ENCODE measurements at places on chromosomes 5 and 9.

DNA sequence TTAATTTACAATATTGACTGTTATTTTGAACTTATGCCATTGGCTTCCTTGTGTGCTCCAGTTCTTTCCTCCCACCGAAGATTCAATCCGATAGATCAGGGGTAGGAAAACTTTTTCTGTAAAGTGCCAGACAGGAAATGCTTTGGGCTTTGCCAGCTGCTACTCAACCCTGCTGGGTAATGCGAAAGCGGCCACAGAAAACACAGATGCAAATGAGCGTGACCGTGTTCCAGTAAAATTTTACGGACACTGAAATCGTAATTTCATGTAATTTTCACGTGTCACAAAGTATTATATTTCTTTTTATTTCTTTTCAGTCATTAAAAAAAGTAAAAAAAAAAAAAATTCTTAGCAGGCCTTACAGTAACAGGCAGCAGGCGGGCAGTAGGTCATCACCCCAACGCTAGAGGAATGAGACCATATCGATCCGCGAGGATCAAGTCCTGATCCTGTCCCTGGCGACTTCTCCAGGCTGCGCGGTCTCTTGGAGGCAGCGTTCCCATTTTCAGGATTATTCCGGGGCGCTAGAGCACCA is 599 bp downstream of the NMRK1 start:
- peak; percentile 6 for DNase-seq

DNA sequence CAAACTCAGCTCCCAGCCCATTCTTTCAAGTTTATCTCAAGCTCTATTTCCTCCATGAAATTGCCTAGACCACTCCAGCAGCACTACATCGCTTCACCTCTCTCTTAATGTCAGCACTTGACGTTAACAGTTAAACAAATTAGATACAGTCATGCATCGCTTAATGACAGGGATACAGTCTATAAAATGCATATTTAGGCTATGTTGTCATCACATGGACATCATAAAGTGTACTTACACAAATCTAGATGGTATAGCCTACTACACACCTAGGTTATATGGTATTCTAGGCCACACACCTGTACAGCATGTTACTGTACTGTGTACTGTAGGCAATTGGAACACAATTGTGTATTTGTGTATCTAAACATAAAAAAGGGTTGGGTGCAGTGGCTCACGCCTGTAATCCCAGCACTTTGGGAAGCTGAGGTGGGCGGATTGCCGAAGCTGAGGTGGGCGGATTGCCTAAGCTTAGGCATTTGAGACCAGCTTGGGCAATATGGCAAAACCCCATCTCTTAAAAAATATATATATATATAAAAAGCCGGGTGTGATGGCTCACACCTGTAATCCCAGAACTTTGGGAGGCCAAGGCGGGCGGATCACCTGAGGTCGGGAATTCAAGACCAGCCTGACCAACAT is 13.4 kb upstream of the PCSK5 start:
- DNase-seq, result no peak

DNA sequence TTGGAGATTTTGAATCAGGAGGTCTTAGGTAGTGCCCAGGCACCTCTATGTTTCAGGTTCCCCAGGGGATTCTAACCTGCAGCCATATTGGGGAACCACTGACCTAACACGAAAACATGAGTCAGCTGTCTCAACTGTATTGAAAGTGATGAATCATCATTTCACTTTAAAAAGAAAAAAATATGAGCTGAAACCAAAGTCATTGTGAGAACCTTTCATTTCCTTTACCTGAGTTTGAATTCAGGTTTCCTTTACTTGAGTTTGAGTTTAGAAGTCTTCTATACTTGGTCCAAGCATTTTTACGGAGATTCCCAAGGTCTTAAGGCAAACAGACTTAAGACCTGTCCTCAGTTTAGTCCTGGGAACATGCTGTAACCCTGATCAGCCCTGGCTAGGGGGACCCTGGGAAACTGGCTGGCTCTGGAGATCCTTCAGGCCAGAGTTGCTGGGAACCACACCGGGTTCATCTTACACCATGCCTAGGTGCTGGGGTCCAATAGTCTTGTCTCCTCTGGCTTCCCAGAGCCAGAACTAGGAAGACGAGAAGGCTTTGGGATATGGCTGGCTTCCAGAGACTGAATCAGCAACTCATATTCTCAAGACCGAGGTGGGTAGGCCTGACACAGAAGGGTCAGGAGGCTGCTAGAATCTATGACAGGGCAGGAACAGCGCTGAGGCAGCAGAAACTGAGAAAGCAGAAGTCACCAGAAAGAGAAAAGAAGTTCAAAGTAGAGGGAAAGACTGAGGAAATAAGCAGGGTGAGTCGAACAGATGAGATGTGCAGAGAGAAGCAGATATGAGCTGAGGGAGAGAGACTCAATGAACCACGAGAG is 16.4 kb upstream of the PDCD1LG2 start:
- DNase-seq, result no peak

DNA sequence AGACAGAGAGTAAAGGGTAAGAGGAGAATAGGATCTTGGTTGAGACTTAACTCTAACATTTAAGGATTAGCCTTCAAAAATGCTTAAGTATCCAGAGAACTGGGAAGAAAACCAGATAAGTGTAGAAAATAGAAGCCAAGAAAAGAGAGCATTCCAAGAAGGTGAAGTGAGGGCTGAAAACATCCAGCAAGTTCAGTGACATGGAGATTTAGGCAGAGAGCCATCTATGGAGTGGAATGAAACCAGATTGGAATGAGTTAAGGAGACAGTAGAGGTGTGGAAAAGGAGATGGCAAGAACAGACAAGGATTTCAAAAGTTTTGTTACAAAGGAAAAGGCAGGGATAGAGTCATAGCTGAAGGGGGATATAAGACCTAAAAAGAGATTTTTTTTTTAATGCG is 188.1 kb downstream of the TRPM3 start:
- DNase-seq, result no peak

DNA sequence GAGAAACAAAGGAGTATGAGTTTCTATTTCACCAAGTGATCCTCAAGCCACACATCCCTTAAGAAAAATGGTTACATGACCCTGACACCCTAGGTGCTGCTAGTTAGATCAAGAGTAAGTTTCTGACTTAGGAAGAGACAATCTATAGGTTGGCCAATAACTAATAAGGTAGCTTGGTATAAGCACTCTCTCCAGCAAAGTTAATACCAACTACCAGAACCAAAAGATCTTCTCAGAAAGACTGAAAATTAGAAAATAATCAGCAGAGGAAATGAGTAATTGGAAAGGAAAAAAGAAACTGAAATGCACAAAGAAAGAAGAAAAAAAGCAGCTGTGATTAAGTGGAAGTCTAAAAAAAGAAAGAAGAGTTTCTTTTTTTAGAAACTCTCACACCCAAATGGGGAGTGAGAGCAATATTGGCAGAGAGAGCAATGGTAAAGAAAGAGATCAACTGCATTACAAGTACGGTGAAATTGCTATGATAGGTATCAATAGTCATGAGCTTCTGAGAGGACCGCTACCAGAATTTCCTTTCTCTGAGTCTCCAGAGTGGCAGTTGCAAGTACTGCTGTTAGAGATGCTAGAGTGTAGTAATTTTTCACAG is 195.5 kb downstream of the TMEM167A start:
- no peak for DNase-seq

DNA sequence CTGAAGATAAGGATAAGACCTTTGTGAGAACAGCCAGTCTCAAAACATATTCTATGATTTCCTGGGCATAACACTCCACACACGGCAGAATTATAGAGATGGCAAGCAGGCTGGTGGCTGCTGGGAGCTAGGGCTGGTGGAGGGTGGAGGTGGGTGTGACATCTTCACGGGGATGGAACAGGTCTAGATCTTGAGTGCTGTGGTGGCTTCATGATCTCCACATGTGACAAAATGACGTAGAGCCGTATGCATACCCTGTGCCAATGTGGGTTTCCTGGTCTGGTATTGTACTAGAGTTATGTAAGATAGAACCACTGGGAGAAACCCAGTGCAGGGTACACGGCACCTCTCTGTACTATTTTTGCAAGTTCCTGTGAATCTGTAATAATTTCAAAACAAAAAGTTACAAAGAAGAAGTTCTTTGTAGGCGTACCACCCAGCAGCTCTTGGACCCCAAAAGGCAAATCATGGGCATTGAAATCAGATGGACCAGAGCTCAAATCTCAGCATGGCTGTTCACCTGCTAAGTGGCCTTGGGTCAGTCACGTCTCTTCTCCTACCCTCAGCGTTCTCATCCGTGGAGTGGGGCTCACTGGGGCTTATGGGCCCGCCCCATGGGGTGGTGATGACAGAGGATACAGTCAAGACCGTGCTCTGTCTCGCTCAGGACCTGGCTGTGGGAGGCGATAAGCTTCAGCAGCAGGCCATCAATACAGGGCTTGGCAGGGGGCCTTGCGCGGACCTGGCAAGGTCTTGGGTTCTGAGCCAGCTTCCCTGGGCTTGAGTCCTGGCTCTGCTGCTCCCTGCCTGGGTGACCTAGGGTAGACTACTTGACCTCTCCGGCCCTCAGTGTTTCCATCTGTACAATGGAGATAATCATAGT is 74.7 kb upstream of the UNC5A start:
- DNase-seq, result no peak

GRCh38 chr5:90484540-90484939 is 9.9 kb downstream of the POLR3G start:
- no peak for DNase-seq

DNA sequence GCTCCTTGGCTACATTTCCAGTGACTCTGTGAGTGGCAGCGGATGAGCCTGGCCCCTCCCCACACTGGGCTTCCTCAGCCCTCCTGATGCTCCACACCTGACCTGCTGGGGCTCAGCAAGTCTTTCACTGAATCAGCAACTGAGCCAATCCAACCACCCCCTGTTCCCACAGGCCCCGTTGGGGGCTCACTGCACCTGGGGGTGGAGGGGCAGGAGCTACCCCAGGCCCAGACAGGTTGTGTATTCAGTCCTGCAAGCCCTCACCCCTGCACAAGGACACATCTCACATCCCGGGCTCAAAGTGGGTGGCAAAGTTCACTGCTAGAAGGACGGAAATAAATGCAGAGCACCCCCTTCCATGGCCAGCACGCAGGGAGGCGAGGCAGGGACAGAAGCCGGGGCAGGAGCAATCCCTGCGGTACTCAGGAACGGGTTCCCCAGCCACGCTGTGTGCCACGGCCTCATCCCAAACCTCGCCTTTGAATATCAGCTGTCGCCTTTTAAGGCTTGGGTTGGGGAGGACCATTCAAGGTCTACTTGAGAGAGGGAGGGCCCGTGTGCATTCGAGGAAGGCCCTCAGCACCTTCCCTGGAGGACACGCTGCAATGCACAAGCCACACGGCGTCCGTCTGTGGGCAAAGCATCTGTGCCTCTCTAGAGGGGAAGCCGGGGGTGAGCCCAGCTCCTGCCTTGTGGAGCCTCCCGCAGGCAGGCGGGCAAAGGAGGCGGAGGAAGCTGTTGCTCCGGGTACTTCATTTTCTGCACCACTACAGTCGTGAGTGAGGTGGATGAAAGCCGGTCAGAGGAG is 75.0 kb upstream of the SARDH start:
- no peak for DNase-seq

DNA sequence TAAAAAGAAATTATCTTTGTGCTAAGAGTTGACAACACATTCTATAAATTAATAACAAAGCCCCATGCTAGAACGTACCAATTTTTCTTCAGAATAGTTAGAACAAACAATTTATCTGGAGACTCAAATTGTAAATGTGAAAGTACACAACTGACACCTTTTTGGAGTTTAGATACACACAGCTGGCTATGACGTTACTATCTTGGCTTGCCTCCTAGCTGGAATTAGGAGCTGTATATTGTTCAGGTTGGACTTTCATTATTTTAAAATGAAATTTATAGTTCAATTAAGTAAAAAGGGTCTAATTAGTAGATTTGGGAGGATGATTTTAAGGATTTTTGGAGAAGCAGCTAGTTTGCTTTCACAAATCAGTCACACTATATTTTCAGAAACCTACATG is 393.9 kb upstream of the RIOK2 start:
- no peak for DNase-seq

- DNase-seq, result no peak
These were observed 55.2 kb downstream of the SLC1A3 start for GRCh38 chr5:36661456-36662220.

DNA sequence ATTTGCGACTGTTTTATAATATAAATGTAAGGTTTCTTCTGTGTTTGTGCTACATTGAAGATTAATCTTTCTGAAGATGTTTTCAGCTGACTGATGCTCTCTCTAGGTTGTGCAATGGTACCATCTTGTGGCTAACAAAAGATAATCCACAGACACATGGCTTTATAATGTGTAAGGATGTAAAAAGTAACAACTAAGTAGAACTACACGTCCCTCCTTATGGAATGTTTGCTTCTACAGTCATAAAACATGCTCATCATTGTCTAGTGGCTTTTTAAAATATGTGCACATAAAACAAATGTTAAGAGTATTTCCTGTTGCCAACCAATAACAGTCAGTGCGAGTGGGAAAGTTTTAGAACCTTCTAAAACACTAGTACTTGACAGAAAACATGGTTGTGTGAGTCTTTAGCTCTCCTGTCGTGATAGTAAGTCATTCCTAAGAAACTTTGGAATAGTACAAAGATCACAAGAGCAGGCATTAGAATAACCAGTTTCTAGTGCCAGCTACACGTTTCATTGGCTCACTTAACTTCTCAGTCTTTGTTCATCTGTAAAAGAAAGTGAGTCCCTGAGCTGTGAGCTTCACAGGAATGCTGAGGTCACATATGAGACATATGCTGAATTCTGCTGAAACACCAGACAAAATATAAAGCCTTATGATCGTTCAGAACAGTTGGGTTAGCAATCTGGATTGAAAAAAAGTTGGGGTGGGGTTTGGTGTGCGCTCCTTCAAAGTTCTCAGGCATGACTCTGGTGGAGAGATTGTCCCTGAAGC is 75.7 kb upstream of the GLIS3 start:
- peak; percentile 42 for DNase-seq

GRCh38 chr9:87874304-87874623 is 8.4 kb upstream of the SPATA31E1 start:
- peak; percentile 82 for DNase-seq

DNA sequence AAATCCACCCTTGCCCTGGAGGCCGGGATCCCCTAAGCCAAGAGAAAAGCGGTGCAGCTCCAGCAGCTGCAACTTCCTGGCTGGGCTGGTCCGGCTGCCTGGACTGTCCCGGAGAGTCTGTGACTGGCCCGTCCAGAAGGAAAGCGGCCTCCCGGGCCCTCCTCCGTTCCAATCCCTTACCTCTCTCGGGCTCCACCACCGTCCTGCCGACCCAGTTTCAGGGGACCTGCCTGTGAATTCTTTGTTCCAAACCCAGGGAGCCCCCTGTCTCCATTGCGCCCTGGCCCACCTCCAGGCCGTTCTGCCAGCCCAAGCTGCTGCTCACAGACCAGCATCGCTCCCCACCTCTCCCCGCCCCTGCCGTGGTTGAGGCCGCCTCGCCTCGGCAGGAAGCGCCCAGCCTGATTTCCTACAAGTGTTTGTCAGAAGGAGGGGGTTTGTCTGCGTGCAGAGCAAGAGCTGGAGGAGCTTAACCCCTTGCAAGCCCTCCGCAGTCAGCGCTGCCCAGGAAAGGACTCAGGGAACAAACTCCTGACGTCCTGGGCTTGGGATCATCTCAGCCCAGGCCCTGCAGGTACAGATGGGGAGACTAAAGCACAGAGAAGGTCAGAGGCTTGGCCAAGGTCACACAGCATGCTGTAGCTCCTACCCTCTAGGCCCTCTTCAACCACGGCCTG is at the start of gene AKNA:
AKNA (minus strand) TSS at position 303 of the 677 bp plus-strand sequence. CDS start 6,649 bp downstream, outside the sequence.
- DNase-seq, result no peak

Data from NCI-H2171 (cell line).